ENCODE measurements at places on chromosomes 16 and 17. TPM values are rescaled to one million over a fixed set of nuclear protein-coding genes. Genes with fewer than 3 reads are reported as not detected.

- no peak for DNase-seq
Observed at GRCh38 chr16:82855471-82855870, 228.7 kb downstream of the CDH13 start.

DNA sequence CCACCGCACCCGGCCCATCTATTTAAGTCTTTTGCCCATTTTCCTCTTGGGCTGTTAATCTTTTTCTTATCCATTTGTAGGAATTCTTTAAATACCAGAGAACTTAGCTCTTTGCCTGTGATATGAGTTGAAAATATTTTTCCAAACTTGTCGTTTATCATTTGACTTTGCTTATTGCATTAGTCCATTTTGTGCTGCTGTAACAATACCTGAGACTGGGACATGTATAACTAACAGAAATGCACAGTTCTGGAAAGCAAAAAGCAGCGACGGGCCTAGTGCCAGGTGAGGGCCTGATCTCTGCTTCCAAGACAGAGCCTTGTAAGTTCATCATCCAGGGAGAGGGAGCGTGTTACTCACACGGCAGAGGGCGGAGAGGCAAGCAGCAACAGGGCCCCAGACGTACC lies 25.6 kb upstream of the BHLHA9 start:
- DNase-seq: no peak

- DNase-seq: no peak
Observed at GRCh38 chr17:59793205-59793604, 85.8 kb downstream of the VMP1 start.

DNA sequence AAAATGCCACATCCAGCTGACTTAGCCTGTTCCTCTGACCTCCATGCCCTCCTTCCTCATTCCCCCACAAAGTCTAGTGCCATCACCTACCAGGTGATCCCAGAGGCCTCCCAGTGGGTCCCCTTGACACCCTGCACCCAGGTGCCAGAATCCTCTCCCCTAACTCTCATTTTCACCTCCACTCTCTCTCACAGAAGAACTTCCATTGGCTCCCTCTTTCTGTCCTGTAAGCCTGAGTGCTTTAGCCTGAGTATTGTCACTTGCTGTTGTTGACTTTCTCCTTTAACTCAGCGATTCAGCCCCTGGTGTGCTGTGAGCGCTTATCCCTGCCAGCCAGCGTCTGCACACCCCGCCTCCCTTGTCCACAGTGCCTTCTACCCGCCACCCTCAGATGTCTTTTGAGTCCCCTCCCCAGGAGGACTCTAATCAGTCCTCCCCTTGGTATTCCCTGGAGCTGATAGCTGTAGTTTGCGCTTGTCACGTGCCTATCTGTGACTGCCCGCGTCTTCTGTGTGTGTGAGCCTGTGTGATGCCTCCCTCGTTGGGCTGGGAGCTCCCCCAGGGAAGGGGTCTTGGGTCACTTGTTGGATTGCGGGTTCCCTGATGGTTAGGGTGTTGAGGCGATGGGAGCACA lies 31.9 kb downstream of the ARHGAP23 start:
- no peak for DNase-seq

NUBP2 gene
- 59.9 TPM for total RNA-seq

OR4D1 gene
- total RNA-seq: not detected

TNFRSF13B gene
- total RNA-seq: not detected

MPV17L gene
- total RNA-seq: 37.6 TPM

Measured in progenitor cell of endocrine pancreas (in vitro differentiated cells).